ENCODE measurements at places on chromosomes 3 and 15.

DNA sequence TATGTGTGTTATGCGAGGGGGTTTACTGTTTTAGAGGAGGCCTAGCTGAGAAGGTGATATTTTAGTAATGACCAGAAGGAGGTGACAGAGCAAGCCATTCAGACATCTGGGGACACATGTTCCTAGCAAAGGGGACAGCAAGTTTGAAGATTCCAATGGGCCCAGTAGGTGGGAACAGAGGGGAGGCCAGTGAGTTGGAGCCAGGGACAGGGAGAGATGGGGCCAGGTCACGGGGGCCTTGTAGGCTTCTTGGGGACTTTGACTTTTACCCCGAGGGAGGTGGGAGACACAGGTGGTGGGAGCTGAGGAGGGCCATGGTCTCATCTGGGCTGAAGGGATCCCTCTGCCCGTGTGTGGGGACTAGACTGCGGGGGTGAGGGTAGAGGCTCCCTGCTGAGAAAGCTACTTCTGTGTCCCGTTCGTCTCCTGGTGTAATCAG lies 72.5 kb downstream of the MGLL start:
- no peak for DNase-seq

GRCh38 chr15:81356252-81356651 lies 17.8 kb downstream of the TMC3 start:
- no peak for DNase-seq

DNA sequence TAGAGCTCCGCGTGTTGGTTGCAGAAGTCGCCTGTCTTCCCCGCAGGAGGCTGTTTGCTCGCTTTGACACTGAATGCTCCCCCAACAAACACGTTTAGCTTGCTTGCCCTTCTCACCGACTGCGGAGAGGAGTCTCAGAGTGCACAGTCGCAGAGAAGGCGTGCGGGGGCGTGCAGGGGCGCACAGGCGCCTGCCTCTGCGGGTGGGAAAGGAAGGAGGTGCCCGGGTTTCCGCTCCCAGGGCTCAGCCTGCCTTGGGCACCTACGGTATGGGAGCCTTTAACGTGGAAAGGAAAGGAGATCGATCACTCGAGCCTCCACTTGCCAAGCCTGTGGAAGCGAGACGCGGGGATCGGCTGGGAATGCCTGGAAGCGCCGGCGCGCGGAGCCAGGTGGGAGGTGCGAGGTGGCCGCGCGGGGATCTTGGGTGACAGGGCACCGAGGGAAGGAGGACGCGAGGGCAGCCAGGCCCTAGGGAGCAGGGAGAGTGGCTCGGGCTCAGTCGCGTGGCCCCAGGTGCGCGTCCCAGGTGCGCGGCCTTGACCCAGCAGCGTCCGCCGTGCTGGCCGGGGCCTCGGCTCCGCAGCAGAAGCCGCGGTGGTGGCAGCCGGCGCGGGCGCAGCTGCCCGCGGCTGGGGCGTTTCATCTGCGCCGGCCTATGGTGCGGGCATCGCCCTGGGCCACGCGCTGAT lies at the start of gene FAN1:
Gene FAN1 (plus strand): TSS at position 419 of the 691 bp plus-strand sequence. CDS start 749 bp downstream, outside the sequence.
- DNase-seq: peak; percentile 68

GRCh38 chr15:57548835-57549234 lies 42.9 kb upstream of the MYZAP start:
- no peak for DNase-seq

- DNase-seq: no peak
Observed at GRCh38 chr15:40344631-40345120, 3.9 kb upstream of the CCDC9B start.

DNA sequence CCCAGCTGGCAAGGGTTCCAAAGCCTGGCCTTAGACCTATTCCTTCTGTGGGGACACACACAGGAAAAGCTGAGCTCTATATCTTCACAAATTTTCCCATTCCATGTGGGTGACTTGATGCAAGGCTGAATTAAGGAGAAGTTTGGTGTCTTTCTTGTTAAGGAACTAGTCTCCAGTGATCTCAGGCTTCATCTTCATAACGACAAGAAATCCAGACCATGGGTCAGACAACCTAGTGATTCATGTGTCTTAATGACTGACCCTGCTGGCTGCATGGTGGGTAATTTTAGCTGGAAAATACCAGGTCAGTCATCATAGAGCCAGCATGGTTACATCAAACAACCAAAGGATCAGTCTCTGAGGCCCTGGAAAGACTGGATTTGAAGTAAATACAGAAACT lies 112.7 kb upstream of the SLC4A7 start:
- DNase-seq: no peak

- DNase-seq: no peak
Observed at GRCh38 chr15:56496635-56497034, 31.7 kb upstream of the MNS1 start.

DNA sequence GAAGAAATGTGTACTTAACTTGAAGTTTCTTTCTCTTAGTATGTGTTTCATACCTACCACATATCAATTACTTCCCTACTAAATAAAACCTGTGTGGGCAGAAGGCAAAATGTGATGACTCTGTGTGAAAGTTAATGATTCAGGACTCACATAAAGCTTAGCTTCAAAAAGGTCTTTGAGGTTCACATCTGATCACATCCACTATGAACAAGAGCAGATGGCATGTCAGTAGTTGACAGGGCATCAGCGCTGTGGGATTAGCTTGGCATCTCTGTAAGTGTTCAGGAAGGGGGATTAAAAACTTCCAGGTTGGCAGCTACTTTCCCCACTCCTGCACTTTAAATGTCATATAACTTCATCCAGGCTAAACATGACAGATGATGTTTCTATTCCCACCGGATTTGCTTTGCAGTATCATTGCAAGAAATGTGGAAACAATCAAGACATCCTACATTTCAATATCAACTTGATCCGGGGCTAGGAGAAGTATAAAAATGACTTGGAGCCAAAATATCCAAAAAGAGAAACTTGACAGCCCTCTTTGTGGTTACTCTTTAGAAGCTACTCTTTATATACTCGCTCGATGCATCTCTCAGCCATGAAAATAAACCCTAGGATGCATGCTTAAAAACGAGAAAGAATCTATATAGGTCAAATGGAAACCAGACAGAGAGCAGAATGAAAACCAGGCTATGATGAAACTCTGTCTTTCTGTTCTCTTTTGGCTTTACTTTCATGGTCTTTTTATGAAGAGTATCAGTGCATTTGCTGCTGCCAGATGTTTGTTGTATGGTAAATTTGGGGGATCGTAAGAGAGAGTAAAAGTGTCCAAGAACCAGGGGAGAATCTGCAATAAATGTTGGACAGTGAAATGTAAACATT lies 273.1 kb upstream of the ALCAM start:
- DNase-seq: no peak

DNA sequence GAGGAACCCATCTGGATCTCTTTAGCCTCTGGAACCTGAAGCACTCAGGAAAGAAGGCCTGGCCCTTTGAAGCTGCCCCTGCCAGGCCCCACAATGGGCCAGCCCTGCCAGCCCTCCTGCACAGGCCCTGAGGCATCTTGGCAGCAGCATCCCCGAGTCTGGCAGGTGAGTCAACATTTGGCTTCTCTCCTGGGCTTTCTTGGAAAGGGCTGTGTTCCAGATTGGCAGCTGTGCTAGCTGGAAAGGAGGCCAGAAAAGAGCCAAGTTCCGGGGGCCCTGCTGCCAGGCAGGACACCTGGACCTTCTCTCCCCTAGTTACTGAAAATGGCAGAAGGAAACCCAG lies 187.2 kb downstream of the SHQ1 start:
- DNase-seq: no peak

DNA sequence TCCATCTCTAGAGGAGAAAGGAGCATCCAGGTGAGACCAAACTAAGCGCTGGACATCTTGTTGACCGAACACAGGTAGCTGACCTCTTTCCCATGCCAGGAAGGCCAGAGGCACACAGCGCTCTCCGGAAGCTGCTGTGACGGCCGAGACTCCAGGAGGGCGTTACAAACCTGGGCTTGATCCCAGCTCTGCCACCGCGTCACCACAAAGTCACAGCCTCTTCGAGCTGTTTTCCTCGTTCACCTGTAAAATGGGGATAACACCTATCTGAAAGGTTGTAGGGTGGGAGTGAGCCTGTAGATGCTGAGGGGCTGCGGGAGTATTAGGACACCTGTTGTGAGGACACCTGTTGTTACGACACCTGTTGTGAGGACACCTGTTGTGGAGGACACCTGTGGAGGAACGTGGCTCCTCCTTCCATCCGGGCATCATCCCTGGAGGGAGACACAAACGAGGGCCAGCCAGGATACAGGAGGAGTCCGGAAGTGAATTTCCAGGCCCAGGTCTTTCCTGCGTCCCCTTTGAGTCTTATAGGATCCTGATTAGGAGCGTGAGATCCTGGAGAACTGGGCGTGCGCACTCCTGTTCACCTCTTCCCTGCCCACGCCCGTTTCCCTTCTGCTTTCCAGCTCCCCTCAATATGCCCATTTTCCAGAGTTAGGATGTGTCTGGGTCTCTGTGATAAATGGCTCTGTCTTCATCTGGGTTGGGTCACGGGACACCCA lies 2.3 kb upstream of the MUC4 start:
- no peak for DNase-seq

- DNase-seq: no peak
Observed at GRCh38 chr15:54280726-54281125, 302.5 kb downstream of the UNC13C start.

DNA sequence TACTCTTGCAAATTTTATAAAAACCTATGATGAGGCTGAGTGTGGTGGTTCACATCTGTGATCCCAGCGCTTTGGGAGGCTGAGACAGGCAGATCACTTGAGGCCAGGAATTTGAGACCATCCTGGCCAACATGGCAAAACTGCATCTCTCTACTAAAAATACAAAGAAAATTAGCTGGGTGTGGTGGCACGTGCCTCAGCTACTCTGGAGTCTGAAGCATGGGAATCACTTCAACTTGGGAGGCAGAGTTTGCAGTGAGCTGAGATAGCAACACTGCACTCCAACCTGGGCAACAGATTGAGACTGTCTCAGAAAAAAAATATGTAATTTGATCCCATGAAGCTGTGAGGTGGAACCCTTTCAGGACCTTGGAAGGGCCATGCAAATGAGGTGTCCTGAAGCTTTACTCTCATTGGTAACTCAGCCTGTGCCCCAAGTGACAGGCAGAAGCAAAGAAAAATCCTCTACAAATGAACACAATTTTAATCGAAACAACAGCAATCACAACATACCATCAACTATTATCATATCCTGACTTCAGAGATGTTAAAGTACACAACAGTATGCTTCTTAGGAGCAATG lies 84.6 kb upstream of the CDV3 start:
- DNase-seq: no peak

GRCh38 chr3:189586941-189587663 lies 44.1 kb upstream of the TP63 start:
- no peak for DNase-seq

GRCh38 chr3:183536238-183536880 lies 19.1 kb downstream of the KLHL6 start:
- no peak for DNase-seq

- no peak for DNase-seq
Observed at GRCh38 chr15:50028326-50028725, 90.7 kb downstream of the ATP8B4 start.

GRCh38 chr3:46717447-46718231 lies at the start of gene PRSS50:
PRSS50 (minus strand) TSS chr3:46717869; CDS start chr3:46717824, 45 bp downstream.
- no peak for DNase-seq

GRCh38 chr15:45863881-45864580 lies 229.2 kb downstream of the SQOR start:
- no peak for DNase-seq

DNA sequence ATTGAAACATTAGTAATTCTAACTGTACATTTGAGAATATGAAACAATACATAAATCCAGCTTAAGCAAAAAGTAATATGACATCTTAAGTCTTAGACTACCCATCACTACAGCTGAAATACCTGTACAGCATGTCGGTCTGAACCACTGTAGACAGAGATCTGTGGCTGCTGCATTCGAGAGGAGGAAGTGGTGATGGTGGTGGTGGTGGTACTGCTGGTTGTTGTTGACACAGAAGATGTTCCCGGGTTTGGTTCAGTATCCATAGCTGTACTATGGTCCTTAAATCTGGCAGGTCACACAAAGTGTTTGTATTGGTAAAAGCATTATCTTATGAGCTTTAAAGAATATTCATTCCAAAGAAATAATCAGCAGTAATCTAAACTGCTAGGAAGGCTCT lies 2.9 kb downstream of the PHC3 start:
- peak; percentile 22 for DNase-seq

DNA sequence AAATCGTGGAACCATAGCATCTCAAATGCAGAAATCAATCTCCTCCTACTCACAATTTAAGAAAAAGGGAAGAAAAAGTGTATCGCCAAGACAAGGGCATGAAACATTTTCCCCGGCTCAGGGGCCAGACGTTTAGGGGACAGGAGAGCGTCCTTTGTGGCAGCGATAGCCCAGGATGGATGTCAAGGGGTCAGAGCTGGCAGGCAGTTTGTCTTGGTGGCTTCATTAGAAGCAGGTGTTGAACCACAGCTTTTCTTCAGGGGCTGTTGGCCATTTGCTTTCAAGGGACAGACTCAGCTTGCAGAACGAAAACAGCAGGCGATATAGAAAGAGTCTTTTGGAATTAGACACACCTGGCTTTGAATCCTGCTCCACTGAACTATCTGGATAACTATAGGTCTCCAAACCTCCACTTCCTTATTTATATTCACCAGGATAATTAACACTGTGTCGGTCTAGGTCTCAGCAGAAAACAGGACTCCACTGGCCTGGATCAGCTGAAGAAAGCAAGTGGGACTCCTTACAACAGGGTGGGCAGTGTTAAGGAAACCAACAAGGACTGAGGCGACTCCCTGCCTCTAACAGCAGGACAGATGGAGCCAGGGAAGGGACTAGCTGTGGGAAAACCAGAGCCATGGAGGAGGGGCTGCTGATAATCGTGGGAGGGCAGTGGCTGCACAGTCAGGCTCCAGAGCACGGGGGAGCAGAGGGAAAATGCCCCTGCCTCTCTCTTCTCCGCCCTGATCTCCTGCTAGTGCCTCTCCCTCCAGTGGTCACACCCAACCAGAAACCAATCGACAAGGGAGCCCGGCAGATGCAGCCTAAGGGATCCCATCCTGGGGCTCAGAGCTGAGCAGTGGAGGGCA lies 123.6 kb downstream of the LIPC start:
- no peak for DNase-seq

- peak; percentile 22 for DNase-seq
Observed at GRCh38 chr3:13069495-13069894, 3.7 kb downstream of the IQSEC1 start.

DNA sequence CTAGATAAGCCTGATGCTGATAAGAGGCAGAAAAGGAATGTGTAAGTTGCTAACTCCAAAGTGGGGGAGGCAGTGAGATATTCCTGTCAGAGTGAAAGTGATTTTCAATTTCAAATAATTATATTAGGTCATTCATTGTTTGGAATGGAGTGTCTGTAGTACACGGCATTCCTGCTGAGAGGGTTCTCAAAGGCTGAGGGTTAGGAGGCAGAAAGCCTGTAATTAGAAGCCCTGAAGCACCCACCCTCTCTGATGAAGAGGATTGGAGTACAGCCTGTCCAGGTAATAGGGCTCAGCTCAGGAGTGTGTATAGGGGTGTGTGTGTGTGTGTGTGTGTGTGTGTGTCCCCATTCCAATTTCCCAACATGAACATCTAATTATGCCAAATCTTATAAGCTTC lies 486.8 kb downstream of the MAGI1 start:
- no peak for DNase-seq
